ENCODE measurements at places on chromosomes 16 and 17.

GRCh38 chr16:988471-989353, 7.1 kb downstream of the SOX8 start:
- DNase-seq, result no peak

GRCh38 chr17:82949984-82950383, 110.2 kb upstream of the ZNF750 start:
- no peak for DNase-seq

- DNase-seq, result no peak
These were observed 106.9 kb downstream of the SYCE1L start for GRCh38 chr16:77306075-77306474.

DNA sequence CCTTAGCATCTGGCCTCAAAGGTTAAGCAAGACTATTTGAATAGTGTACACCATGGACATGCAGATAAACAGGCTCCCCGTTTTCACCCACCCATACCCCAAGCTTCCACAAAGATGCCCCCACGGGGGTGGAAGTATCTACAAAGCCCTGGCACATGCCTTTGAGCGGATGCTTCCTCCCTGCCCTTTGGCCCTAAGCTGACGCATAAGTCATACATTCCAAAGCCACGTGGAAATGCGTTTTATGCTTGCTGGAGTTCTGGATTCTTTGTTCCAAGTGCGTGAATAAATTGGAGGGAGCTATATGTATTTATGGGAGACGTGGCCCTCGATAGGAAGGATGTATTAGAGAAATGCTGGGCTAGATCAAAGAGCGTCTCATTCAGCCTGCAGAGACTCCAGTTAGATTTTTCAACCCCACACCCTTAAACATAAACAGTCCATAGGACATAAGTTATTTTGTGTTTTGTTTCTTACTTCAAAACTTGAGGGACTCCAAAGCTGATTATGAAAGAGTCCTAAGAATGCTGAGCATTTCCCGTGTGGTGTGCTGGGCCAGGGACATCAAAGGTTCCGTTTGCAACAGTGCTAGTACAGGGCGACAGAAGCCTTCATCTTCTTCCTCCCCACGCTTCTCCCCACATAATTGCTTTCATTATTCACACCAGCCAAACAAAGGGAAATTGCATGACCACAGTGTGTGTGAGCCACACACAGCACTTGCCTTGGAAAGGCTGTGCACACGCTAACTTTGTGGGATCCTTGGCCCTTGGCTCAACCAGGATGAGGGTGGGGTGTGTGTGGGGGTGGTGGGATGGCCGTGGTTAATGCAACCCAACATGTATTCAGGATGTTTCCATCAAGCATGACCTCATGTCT, 73.6 kb downstream of the WIPI1 start:
- no peak for DNase-seq

DNA sequence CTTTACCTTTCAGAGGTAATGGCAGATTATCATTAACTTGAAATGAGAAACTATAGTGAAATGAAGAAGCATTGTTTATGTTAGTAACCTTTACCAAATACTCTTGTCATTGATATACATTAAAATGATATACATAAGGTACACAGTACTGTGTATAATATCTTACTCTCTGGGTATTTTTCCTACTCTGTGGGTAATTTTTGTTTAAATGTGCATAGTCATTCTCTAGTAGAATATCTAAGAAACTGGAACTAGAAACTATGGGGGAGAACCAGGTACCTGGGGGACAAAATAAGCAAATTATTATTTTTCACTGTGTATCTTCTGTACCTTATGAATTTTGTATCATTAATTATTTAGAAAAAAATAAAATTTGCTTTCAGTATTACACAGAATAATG, 20.6 kb upstream of the PHAF1 start:
- no peak for DNase-seq

GRCh38 chr17:69539781-69540319, 125.4 kb downstream of the MAP2K6 start:
- no peak for DNase-seq

DNA sequence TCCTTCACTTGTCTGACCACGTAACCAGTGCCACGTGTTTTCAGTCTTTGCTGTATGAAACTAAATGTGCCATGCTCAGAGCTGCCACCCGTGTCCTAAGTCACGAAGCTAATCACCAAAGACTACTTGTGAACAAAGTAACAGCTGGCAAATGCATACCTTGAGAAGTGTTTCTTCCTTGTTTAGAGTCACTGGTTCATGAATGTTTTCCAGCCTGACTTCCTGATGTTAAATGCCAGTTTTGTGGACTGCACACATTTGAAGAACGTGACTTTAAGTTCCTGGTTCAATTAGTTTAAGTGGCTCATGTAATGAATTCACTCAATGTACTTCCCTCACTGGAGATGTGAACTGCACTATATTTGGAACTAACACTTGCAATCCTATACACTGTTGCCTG, 19.9 kb upstream of the KPNB1 start:
- no peak for DNase-seq

DNA sequence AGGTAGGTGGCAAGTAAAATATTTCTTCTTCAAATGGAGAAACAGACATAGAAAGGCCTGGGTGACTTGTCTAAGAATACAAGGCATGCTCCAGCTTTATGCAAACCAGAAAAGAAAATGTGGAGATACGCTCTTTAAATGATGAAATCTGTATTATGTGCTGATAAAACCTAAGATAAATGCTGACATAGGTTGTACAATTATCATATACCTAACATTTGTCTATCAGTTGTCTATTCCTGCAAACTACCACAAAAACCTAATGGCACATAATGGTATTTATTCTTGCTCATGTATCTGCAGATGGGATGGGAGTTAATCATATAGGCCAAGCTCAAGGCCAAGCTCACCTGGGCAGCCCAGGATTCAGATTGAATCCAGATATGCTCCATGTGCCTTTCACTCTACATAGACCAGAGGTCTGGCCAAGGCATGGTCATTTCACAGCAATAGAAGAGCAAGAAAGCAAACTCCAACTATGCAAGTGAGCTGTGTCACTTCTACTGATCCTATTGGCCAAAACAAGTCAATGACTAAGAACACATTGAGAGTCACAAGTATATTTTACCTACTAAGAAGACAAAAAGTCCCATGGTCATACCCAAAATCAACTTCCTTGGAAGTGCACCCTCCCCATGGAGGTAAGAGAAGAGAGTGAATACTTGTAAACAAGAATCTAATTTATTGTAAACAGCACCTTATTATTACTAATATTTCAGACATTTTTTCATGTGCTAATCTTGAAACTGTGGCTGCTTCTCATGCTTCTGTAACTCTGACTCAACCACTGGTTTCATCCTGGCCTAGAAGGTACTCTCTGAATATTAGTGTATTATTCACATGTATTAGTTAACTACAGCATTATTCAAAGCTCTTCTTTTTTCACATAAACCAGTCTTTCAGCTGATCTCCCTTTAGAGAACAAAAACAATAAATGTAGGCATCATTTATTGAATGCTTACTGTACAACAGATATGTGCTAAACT, 270.7 kb upstream of the SOX9 start:
- DNase-seq, result no peak

DNA sequence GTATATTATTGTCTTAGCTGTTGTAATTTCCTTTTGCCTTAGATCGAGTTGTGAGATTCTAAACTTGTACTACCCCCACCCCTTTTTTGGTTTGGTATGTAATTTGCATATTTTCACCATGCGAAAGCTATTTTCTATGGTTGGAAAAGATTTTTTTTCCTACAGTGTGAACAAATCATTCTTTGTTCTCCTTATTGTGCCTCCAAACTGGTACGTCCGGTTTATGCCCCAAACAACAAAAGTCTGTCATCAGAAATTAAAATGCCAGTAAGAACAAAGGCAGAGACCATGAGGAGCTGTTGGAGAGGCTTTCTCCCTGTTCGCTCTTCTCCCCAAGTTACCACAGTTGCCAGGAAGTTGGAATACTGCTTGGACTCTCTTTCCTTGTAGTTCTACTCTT, 66.1 kb downstream of the BCAS3 start:
- DNase-seq, result no peak

DNA sequence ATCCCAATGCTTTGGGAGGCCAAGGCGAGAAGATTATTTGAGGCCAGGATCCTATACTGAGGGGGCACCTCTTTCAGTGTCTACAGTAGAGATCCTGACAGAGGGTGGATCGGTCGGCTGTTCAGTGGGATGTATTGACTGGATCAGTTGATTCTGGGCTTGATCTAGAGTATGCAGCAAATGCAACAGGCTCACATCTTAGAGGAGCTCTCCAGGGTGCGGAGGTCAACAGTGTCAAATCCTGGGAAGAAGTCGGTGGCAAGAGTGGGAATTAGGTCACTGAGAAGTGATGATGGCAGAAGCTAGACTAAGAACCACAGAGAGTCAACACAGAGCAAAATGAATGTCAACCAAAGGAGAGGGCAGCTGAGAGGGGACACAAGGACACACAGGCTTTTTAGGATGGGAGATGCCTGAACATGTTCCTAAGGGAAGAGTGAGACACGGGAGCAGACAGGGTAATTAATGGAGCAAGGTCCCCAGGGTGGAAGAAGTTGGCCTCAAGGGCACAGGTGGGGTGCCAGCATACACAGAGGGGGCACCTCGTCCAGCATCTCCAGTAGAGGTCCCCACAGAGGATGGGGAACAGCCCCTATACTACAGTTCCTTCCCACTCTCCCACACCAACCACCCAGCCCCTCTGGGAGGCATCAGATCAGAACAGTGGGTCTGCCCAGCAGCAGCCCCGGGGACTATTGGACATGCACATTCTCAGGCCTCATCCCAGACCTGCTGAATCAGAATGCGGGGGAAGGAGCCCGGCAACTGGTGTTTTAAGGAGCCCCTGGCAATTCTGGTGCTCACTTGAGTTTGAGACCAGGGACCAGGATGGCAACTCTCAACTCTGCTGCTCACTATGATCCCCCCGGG, 10.0 kb upstream of the CYTH1 start:
- DNase-seq, result no peak

GRCh38 chr16:21233521-21234150, at the start of gene ANKS4B:
ANKS4B (plus strand) TSS chr16:21233699; CDS start chr16:21233738, 39 bp downstream.
- no peak for DNase-seq

DNA sequence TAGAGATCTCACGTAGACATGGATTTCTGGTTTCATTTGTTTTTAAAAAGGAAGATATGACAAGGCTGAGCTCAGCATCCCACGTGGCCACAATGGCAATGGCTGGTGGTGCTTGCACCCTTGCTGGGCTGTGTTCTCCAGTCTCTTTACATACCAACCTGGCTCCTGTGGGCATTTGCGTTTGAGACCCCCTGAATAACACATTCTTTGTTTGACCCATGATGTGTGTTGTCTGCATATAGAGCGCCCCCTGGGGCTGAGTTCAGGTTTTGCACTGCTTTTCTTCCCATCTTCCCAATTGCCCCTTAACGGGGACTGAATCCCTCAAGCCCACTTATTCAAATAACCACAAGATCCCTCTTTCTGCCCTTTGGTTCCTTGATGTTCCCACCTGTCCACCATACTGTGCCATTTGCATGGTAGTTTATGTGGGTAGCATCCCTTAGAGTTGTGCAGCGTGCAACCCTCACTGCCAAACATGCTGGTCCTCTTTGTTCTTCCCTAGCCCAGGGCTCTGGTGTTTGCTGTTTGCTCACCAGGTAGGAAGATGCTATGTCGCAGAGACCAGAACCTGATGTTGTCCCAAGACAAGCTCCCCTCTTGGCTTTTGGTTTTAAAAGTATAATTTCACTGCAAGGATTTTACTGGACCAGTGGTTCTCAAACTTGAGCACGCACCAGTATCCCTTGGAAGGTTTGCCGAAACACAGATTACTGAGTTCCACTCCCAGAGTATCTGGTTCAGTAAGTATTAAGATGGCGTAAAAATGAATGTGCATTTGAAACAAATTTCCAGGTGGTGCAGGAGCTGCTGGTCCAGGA, 38.5 kb upstream of the NKD1 start:
- no peak for DNase-seq

DNA sequence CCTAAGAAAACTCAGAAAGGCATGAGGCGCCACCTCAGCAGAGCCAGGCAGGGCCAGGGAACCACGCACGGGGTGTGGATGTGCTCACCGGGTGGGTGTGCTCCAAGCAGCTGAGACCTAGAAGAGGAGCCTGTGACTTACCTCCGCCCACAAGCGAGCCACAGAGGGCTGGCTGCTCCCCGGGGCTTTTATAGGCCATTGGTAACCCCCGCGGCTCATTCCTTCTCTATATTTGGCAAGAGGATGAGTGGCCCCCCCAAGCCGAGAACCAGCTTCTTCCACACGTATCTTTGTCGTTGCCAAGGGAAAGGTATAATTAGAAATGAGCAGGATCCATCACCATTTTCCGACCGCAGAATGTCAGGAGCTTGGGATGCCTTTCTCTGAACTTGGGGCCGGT, at the start of gene MYH3:
Gene MYH3 (minus strand): TSS at position 162 of the 400 bp plus-strand sequence. CDS start 2,245 bp downstream, outside the sequence.
- DNase-seq, result no peak

DNA sequence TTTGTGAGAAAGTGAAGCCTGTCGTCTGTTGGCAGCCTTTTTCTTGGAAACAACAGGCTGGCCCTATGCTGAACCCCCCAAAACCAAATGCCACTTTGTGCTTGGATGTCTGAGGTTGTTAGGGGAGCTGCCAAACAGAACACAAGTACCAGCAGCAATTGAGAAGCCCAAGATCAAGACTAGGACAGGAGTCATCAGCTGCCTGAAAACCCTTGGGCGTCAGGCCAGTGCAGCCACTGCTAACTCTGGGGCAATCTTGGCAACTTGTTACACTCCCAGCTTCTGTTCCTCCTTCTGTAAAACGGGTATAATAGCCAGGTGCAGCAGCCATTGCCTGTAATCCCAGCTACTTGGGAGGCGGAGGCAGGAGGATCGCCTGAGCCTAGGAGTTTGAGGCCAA, 9.3 kb upstream of the LRRC59 start:
- no peak for DNase-seq

DNA sequence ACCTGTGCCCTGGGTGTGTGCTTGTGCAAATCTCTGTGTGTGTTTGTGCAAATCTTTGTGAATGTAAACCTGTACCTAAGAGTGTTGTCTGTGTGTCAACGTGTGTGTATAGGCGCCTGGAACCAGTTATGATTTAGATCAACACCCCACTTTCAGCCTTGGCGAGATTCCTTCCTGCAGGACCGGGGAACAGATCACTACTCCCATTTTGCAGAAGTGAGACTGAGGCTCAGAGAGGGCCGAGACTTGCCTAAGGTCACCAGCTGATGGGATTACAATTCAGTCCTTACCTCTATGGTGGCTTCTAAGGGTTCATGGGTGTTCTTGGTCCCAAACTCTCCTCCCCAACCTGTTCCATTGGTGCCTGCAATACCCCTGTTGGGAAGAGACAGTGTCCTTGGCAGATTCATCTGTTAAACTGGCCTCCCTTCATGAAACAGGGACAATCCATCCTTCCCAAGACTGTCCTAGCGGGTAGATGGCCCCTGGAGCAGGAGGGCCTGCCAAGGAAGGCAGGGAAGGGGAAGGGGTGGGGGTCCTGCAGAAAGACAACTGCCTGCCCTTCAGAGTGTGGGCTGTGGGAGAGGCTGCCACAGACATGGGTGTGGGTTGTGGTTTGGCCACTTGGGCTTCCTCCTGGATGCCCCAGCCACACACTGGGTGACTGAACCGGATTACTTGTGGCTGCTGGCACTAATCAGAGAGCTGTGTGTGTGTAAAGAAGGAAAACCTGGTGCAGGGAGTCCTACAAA, 6.9 kb upstream of the MAPK7 start:
- DNase-seq, result no peak

- no peak for DNase-seq
These were observed 217.0 kb upstream of the CIBAR2 start for GRCh38 chr16:85329059-85329812.

GRCh38 chr17:61280851-61281250, 118.8 kb upstream of the TBX2 start:
- DNase-seq, result no peak
